EH (cell line): ENCODE measurements at places on chromosomes 1 and 21.

DNA sequence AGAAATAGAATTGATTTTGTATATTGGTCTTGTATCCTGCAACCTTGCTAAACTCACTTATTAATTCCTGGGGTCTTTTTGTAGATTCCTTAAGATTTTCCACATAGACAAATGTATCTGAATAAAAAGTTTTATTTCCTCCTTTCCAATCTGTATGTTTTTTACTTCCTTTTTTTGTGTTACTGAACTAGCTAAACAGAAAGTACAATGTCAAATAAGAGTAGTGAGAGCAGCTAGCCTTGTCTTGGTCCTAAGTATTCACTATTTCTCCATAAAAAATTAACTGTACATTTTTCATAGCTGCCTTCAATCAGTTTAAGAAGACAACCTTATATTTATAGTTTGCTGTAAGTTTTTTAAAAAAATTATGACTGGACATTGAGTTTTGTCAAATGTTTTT is 74.9 kb downstream of the FASLG start:
- no peak for DNase-seq

DNA sequence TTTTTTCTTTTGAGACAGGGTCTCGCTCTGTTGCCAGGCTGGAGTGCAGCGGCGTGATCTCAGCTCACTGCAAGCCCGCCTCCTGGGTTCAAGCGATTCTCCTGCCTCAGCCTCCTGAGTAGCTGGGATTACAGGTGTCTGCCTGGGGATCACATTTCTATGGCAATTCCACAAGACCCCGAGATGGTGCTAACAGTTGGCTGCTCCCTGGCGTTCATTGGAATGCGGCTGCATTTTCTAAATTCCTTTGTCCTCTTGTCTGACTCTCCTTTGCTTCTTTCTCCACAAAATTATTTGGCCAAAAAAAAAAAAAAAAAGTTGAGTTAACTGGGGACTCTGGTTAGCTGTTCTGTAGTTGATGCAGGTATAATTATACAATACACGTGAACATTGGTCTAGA is 176.4 kb downstream of the ETS2 start:
- DNase-seq, result peak; percentile 50

GRCh38 chr1:186689376-186689775 is 9.2 kb upstream of the PTGS2 start:
- DNase-seq, result no peak

GRCh38 chr1:88873737-88874349 is 17.5 kb downstream of the GTF2B start:
- no peak for DNase-seq

- peak; percentile 84 for DNase-seq
Observed at GRCh38 chr1:165914136-165914798, 86.9 kb downstream of the UCK2 start.

- no peak for DNase-seq
Observed at GRCh38 chr1:84116558-84116957, 27.5 kb upstream of the PRKACB start.

- no peak for DNase-seq
Observed at GRCh38 chr21:25638660-25639550, at the start of gene JAM2. JAM2 (plus strand) TSS chr21:25639258; CDS start chr21:25639822, 564 bp downstream.

DNA sequence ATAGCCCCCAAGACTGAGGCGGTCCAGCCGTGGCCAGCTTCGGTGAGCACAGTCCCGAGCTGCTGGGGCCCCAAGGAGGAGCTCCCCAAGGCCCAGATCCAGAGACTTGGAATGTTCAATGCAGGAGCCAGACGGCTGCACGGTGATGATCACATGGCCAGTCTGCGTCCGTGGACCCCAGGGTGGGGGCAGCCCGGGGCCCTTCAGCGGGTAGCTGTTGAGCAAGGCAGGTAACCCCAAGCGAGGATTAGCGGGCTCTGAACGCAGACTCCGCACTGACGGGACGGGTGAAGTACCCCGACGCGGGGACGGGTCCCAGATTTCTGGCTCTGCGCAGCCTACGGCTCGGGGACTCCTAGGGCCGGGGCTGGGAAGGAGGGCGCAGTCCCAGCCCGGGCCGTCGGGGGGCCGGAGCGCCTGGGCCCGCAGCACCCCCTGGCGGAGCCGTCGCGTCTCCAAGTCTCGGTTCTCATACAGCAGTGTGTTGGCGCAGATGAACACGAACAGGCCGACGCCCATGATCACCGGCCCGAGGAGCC is 2.7 kb downstream of the TMEM200B start:
- peak; percentile 50 for DNase-seq

GRCh38 chr1:154157520-154158306 is 2.8 kb upstream of the NUP210L start:
- DNase-seq, result peak; percentile 25

- DNase-seq, result peak; percentile 13
Observed at GRCh38 chr1:167517535-167518330, 596 bp downstream of the CD247 start.

DNA sequence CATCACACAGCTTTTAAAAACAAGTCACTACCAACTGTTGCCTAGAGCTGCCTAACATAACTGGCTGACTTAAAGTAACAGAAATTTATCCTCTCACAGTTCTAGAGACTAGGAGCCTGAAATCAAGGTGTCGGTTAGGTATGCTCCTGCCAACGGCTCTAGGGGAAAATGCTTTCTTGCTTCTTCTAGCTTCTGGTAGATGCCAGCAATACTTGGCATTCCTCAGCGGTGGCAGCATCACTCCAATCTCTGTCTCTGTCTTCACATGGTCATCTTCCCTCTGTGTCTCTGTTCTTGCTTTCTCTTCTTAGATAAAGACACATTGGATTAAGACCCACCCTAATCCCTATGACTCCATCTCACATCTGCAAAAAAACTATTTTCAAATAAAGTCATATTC is 51.5 kb downstream of the DMRTA2 start:
- DNase-seq, result peak; percentile 42
